Right renal pelvis (tissue), 4 donors: ENCODE measurements at places on chromosomes 13 and 19.

DNA sequence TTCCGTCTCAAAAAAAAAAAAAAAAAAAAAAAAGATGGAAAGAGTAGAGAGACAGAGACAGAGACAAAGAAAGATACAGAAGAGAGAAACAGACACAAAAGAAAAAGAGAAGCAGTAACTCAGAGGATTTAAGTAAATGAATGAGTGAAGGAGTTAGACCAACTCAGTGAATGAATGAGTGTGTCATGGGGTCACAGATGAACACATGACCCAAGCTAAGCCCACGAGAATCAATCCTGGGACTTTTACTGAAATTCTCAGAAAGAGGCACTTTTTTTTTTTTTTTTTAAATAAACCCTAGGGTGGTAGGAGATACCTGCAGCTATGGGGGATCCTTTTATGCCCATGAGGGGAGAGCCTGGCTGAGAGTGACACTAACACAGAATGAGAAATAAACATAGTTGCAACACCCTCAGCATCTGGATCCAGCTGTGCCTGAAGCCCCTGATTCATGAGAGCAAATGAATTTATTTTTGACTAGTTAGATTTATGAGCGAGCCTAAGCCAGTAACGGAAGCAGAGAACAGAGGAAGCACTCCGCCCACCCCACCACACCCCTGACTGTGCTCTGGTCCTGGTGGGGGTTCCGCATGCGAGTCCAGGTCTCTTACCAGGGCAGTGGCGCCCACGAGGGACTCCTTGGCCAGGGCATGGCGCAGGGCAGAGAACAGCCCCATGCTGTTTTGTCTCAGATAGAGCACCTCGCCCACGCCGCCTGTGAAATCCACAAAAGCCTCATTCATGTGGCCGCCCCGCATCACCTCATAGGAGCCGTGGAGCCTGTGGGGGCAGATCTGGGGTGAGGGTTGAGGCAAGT is 4.6 kb downstream of the CAPN12 start:
- no peak for DNase-seq

DNA sequence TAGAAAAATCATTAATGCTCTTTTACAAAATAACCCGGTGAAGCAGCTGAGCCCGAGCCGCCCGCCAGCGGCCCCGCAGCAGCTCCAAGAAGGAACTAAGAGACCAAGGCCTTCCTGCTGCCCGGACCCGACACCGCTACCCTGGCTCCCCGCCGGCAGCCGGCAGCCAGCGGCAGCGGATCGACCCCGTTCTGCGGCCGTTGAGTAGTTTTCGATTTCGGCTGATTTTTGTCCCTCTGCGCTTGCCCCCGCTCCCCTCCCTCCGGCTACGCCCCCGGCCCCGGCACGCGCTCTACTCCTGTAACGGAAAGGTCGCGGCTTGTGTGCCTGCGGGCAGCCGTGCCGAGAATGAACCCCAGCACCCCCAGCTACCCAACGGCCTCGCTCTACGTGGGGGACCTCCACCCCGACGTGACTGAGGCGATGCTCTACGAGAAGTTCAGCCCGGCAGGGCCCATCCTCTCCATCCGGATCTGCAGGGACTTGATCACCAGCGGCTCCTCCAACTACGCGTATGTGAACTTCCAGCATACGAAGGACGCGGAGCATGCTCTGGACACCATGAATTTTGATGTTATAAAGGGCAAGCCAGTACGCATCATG is at the start of gene PABPC3:
PABPC3 (plus strand) TSS at position 286 of the 603 bp plus-strand sequence; CDS start at position 349, 63 bp downstream.
- no peak for DNase-seq

DNA sequence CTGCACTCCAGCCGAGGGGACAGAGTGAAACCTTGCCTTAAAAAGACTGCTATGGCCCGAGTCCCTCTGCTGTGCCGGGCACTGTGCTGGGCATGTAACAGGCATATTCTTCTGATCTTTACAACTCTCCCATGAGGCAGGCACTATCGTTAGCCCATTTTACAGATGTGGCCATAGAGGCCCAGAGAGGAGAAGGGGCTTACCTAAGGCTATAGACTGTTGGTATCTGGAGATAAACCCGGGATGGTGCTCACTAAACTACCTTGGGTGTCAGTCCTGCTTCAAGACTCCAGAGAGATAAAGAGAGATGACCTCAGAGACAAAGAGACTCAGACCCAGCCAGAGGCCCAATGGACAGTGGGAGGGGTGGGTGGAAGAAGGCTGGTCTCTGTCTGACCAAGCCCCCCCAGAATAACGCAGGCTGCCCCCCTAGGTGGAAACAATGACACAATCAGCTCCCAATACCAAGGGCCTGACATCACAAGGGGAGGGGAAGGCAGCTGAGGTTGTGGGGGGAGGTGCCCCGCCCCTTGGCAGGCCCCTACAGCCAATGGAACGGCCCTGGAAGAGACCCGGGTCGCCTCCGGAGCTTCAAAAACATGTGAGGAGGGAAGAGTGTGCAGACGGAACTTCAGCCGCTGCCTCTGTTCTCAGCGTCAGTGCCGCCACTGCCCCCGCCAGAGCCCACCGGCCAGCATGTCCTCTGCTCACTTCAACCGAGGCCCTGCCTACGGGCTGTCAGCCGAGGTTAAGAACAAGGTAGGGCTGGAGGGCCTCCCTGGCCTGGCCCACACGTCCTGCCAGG is at the start of gene CNN1:
CNN1 (plus strand) TSS at position 620 of the 805 bp plus-strand sequence; CDS start at position 697, 77 bp downstream.
- DNase-seq: no peak

DNA sequence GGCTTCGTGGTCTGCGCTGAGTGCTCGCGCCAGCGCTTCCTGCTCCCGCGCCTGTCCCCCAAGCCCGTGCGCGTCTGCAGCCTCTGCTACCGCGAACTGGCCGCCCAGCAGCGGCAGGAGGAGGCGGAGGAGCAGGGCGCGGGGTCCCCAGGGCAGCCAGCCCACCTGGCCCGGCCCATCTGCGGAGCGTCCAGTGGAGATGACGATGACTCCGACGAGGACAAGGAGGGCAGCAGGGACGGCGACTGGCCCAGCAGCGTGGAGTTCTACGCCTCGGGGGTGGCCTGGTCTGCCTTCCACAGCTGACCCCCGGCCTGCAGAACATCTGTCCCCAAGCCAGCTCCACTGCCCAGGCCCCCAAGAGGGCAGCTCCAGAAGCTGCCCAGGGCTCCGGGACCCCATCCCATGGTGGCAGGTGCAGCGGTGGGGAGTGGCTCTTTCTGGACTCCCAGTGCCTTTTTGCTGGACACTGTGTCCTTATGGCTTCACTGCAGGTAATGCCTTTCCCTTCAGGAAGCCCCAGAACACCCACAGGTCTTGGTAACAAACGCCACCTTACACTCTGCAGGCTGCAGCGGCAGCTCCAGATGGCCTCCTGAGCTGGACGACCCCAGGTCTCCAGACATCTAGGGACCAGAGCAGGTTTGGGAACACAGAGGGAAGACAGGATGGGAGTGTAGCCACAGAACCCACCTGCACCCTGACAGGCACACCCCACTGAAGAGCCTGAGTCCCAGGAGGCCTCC is 9.3 kb downstream of the PLEKHF1 start:
- no peak for DNase-seq

- DNase-seq: no peak
Observed at GRCh38 chr13:84574851-84575250, 692.6 kb upstream of the SLITRK1 start.

GRCh38 chr13:80342471-80343371 is 1.8 kb upstream of the SPRY2 start:
- DNase-seq: peak; percentile 80

DNA sequence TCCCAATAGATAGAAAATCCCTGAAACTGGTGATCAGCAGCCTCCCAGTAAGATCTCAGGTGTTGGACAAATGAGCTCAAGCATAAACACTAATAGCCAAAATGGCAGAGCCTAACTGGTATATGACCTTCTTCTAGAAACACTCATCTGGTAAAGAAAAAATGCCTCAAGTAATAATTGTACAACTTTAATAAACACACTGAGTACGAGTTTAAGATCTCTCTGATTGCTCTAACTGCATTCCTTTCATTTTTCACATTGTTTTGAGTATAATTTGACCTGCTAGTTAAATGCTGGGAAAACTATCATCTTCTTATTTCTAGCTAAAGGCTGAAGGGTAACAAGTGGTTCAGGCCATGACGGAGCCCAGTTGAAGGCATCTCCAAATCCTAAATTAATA is 2009.5 kb upstream of the PCDH20 start:
- DNase-seq: no peak

DNA sequence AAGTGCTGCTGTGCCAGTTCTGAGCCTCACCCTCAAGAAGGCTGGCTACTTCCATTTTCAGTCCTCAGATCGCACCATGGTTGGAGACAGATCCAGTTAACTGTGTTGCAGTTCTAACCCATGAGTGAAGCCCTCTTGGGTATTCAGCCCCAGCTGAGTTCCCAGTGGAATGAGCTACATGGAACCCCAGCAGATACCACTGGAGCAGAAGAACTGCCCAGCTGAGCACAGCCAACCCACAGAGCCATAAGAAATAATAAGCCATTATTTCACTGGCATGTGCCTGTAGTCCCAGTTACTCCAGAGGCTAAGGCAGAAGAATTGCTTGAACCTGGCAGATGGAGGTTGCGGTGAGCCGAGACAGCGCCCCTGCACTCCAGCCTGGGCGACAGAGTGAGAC is 59.9 kb downstream of the LATS2 start:
- no peak for DNase-seq

DNA sequence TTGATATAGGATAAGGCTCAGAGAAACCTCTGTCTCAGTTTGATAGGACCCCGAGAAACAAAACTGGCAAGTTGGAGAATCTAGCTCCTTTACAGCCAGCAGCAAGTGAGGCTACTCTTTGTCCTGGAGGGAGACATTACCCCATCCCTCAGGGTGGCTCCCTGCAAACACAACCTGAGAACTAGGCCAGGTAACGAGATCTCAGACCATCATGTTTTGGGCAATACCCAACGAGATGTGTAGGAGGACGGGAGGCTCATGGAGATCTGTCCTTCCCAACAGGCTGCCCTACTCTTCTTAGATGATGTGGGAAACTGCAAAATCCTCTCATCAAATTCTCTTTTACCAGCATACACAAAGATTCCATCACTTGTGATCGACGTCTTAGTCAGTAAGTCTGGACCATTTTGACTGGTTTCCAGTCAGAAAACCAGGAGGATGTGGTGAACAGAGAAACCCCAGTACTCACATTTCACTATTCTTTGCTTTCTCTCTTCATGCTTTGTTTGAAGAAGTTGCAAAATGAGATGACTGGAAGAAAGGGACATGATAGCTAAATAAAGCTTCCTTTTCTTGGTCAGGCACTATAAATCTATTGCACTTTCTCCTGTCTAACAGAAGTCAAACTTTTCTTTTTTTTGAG is 6.0 kb upstream of the CTU1 start:
- DNase-seq: no peak

GRCh38 chr13:21526707-21527540 is 67.8 kb upstream of the ZDHHC20 start:
- no peak for DNase-seq

GRCh38 chr13:85261757-85262346 is 537.4 kb downstream of the SLITRK6 start:
- DNase-seq: no peak

DNA sequence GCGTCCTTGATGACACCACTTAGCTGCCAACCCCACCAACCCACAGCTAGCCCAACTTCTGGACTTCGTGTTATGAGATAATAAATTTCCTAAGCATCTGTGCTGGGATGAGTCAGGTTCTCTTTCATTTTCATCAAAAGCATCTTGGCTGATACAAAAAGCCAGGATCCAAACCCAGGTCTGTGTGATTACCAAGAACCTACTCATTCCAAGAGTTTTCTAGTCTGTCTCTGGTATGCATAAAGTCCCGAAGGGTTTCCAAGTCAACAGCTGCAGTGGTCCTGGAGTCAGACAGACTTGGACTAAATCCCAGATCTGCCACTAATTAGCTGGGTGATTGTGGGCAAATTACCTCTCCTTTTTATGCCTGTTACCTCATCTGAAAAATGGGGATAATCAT is 55.5 kb upstream of the SERP2 start:
- DNase-seq: no peak

- DNase-seq: no peak
Observed at GRCh38 chr13:99998261-99998660, 16.7 kb downstream of the ZIC2 start.

DNA sequence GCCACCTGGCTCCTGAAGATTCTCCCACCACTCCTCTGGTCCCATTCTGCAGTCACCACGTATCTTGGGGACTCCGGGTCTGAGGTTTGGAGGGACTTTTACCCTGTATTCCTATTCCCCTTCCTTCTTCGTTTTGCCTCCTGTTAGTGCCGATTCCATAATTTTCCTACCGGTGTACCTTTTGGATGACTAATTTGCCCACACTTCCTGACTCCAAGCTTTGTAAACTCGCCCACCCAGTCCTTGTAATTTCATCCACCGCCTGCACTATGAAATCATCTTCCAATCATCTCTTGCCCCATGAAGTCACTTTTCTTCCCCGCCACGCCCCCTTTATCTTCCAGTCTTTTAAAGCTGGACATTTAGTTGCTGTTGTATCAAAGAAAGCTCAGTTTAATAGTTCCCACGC is 572 bp downstream of the UCHL3 start:
- peak; percentile 28 for DNase-seq

DNA sequence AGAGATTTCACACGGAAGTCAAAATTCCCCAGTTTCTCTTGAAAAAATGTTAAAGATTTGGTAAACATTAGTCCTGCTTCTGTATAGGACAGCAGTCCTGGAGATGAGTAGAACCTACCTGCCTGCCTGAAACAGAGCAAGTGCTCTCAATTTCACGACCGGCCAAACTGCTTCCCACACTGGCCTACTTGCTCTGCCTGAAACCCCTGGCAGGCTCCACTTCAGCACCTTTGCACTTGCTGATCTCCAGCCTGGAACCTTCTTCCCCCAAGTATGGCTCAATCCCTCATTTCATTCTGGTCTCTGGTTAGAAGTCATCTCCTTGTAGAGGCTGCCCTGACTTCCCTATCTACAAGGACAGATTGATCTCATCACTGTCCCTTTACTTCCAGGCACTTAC is 271.4 kb downstream of the DLEU7 start:
- no peak for DNase-seq

DNA sequence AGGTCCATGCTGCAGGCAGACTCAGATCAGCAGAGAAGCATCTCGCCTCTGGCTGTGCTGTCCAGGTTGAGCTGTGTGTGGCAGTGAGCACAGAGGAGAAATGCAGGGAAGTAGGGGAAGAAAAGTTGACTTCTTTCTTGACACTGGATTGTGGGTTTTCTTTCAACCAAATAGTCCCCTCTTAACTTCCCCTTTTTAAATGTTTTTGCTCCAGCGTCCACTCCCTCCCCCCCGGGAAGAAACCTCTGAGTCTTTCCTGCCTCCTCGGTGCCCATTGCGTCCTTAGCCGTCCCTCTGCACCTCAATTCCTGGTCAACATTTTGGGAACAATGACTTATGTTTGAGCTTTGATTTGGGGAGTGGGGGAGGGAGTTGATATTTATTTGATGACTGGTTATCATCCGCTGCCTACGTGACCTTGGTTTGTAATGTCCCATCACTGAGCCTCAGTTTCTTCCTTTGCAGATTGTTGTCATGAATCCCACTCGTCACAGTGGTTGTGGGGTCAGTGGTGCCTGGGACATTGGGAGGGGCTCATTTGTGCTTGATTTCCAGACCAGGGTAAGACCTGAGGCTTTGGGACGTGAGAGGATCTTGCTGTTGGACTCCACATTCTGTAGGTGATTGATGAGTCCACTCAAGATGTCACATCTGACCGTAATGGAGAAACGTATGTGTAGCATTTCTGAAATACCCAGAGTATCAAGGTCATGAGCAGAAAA is at the start of gene LILRB2:
LILRB2 (minus strand) TSS at position 104 of the 722 bp plus-strand sequence. CDS start 614 bp downstream, outside the sequence.
- DNase-seq: no peak
